ENCODE measurements at places on chromosomes 13 and 19.

- no peak for DNase-seq
Measured at GRCh38 chr13:26061947-26062346, 10.1 kb upstream of the SHISA2 start.

- DNase-seq, result no peak
Measured at GRCh38 chr13:46168783-46169182, 13.2 kb downstream of the LCP1 start.

DNA sequence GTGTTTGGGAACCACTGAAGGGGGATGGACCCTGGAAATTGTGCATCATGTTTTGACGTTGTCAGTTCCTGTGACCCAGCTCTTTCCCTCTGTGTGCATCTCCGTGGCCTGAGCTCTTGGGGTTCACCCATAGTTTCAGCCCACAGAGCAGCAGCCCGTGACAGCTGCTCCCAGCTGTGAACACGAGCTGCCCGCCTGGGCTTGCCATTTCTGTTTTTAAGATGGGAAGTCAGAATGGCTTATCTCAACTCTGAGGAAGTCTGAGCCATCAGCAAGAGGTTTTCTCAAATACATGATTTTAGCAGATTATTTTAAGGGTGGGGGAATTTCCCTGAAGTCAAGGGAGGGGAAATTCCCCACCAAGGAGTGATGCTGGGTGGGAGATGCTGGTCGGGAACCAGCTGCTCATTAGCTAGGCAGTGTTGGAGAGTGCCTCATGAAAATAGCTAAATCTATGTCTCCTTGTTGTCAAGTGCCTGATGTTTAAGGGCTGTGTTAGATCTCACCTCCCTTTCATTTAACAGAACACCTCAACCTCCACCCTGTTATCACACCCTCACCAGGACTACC lies 34.8 kb upstream of the C1QTNF9 start:
- DNase-seq, result peak; percentile 31

- DNase-seq, result no peak
Measured at GRCh38 chr19:35540356-35540927, 5.0 kb upstream of the TMEM147 start.

- DNase-seq, result no peak
Measured at GRCh38 chr19:47330466-47330869, 1.5 kb upstream of the C5AR2 start.
